Large intestine (tissue), 12 donors: ENCODE measurements at places on chromosomes 16 and 17. TPM values are rescaled to one million over a fixed set of nuclear protein-coding genes. Genes with fewer than 3 reads are reported as not detected.

- no peak overlapping the region for H3K4me3 ChIP-seq
- DNase-seq = peak; percentile 58
- peaks cover 14% of the 10 kb centered on the region for H3K36me3 ChIP-seq
- peak overlapping the region; percentile 72 for H3K27ac ChIP-seq
- no peaks in the 10 kb centered on the region for H3K27me3 ChIP-seq
- H3K4me1 ChIP-seq = peaks cover 25% of the 10 kb centered on the region
Observed at GRCh38 chr17:4130715-4131114, 12.1 kb downstream of the ZZEF1 start.

DNA sequence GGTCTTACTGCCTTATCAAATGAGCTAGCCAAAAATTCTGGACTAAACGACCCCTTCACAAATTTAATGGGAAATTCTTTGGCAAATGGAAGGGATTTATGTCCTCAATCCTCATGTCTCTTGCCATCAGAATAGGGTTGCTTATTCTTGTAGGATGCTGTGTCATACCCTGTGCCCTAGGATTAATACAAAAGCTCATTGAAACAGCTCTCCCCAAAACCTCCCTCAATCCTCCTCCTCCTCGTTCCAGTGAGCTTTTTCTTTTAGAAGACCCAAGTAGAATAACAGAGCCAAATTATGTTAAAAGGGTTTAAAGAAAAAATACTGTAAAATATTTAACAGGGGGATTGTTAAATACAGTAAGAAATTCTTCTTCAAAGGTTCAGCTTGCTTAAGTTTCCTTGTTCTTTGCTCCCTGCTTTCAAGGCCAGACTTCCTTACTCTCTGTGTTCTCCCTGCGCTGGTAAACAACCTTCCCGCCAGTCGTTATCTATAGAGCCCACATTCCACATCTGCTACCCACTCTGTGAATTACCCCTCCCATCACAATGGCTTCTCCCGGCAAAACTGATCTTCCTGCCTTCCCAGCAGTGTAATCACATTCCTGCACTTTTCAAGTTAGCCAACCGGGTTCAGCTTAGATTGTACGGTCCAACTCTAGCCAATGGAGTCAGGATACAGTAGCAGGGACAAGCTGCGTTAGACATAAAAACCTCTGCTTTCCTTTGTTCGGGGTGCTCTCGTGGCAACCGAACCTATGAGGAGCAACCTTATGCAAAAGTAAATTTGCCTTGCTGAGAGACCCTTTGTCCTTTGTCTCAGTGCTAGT lies 9.7 kb downstream of the HPR start:
- H3K27me3 ChIP-seq = no peaks in the 10 kb centered on the region
- H3K27ac ChIP-seq = peak overlapping the region; percentile 12
- H3K4me3 ChIP-seq = no peak overlapping the region

TEX14 gene
- polyA plus RNA-seq = 0.33 TPM

GRCh38 chr16:19871721-19872120 lies 12.9 kb downstream of the GPRC5B start:
- no peak for DNase-seq
- no peak overlapping the region for H3K27ac ChIP-seq
- no peaks in the 10 kb centered on the region for H3K4me1 ChIP-seq
- H3K27me3 ChIP-seq = no peaks in the 10 kb centered on the region
- no peak overlapping the region for H3K4me3 ChIP-seq
- H3K36me3 ChIP-seq = peaks cover 43% of the 10 kb centered on the region

PIMREG gene
- 9.7 TPM for polyA plus RNA-seq

- H3K36me3 ChIP-seq = no peaks in the 10 kb centered on the region
- peak; percentile 82 for DNase-seq
- peaks cover 5% of the 10 kb centered on the region for H3K4me1 ChIP-seq
- no peak overlapping the region for H3K4me3 ChIP-seq
- H3K27ac ChIP-seq = peak overlapping the region; percentile 59
Observed at GRCh38 chr17:9361188-9361955, 214.2 kb downstream of the STX8 start.

GNGT2 gene
- 4.2 TPM for polyA plus RNA-seq

DNA sequence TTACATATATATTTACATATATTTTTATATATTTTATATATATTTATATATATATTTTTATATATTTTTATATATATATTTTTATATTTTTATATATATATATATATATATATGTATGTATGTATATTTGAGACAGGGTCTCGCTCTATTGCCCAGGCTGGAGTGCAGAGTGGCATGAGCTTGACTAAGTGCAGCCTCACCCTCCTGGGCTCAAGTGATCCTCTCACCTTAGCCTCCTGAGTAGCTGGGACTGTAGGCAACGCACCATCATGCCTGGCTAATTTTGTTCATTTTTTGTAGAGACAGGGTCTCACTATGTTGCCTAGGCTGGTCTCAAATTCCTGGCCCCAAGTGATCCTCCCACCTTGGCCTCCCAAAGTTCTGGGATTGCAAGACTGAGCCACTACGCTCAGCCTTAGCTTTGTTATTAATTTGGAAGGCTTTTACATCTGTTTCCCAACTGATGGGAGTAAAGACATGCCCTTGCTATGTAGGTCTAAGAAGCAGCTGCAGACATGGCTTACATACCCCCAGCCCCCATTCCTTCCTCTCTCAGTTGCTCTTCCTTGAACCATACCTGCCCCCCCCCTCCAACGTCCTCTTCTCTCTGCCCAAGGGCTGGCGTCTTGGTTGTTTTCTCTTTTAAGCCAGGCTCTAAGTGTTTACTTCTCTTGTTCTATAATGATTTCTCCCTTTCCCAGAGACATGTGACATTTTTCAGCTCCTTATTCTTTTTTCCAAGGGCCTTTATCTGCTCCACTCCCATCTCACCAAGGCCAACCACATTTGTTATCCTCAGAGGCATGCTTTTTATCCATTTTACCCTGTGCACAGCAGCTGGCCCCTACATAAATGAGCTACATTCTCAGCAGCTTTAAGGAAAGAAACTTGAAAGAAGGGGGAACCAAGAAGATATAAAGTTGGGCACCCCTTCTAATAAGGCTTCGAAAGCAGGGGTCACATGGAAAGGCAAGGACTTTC lies 64.2 kb upstream of the ATF7IP2 start:
- no peak overlapping the region for H3K4me3 ChIP-seq
- no peak for DNase-seq
- no peaks in the 10 kb centered on the region for H3K4me1 ChIP-seq
- H3K27me3 ChIP-seq = no peaks in the 10 kb centered on the region
- H3K36me3 ChIP-seq = no peaks in the 10 kb centered on the region

TOX3 gene
- 10.9 TPM for polyA plus RNA-seq

DNA sequence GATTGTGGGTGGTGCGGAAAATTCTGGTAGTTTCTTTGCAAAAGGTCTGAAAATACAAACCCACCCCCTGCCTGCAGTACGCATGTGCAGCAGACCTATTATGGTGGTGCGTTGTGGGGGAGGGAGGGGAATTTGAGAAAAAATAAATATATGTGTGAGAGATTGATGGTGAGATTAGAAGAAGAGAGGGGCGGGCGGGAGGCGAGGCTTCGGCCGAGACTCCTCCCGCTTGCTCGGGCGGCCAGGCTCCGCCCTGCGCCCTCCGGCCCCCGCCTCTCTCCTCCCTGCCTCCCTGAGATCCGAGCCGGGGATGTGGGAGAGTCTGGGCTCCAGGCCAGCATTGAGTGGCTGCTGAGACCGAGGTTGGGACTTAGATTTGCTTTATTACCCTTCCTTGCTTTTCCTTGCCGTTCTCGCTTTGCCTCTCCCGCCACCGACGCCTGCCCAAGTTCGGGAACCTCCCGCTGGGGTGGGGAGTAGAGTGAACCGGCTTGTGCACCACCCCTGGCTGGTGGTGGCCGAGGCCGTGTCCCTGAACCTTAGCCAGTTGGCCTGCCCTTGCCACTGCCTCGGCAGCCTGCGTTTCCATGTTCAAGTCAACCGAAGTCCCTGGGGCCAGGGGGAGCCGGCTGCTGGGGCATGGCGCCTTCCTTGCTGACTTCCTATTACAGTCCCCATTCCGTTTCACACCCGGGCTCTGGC lies 956 bp upstream of the CHD3 start:
- peaks cover 20% of the 10 kb centered on the region for H3K36me3 ChIP-seq
- no peaks in the 10 kb centered on the region for H3K27me3 ChIP-seq
- peak; percentile 90 for DNase-seq
- H3K4me3 ChIP-seq = peak overlapping the region; percentile 79
- H3K4me1 ChIP-seq = peaks cover 48% of the 10 kb centered on the region

DNA sequence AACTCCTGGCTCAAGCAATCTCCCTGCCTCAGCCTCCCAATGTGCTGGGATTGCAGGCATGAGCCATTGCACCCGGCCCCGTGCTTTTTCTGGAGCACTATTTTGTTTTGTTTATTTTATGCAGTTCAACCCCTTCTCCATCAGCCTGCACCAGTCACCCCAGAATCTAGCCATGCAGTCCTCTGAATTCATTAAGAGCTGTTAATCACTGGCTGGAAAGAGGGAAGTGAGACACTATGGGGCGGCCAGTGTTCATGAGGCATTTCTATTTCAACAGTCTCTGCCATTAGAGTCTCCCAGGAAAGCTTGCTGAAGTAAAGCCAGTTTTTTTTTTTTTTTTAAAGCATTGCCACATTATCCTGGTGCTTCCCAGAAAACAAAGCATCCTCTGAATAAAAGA lies 1.7 kb downstream of the VWA3A start:
- DNase-seq = no peak
- no peaks in the 10 kb centered on the region for H3K36me3 ChIP-seq
- no peaks in the 10 kb centered on the region for H3K4me1 ChIP-seq
- no peak overlapping the region for H3K27ac ChIP-seq
- H3K4me3 ChIP-seq = no peak overlapping the region

NOTUM gene
- 4.1 TPM for polyA plus RNA-seq

CSH2 gene
- polyA plus RNA-seq = 0.06 TPM

NPIPA5 gene
- 19.6 TPM for polyA plus RNA-seq

GRCh38 chr17:58728798-58729197 lies 26.9 kb upstream of the PPM1E start:
- no peak for DNase-seq
- no peak overlapping the region for H3K27ac ChIP-seq
- no peaks in the 10 kb centered on the region for H3K36me3 ChIP-seq

- H3K36me3 ChIP-seq = peaks cover 97% of the 10 kb centered on the region
- H3K27ac ChIP-seq = no peak overlapping the region
- no peak overlapping the region for H3K4me3 ChIP-seq
- H3K4me1 ChIP-seq = no peaks in the 10 kb centered on the region
- H3K27me3 ChIP-seq = no peaks in the 10 kb centered on the region
Observed at GRCh38 chr17:21007646-21008045, 35.2 kb downstream of the USP22 start.

DNA sequence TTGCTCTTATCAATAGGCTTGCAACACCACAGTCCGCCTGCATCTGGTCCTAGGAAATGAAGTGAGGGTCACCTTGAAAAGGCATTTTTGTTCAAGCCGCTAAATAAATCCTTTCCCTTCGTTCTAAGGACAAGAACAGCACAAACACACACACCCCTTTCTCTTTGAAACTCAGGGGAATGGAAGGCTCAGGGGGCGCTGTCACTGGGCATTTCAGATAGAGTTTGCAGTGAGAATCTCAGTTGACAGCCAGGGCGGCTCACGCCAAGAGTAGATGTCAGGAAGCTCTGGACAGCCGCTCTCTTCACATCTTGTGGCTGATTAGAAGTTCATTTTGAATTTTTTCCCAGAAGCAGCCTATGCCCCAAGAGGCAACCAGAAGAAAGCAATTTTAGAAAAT lies 39.8 kb downstream of the ABAT start:
- no peak overlapping the region for H3K27ac ChIP-seq
- H3K27me3 ChIP-seq = no peaks in the 10 kb centered on the region
- peaks cover 7% of the 10 kb centered on the region for H3K4me1 ChIP-seq

LYRM1 gene
- polyA plus RNA-seq = 72.6 TPM

DNA sequence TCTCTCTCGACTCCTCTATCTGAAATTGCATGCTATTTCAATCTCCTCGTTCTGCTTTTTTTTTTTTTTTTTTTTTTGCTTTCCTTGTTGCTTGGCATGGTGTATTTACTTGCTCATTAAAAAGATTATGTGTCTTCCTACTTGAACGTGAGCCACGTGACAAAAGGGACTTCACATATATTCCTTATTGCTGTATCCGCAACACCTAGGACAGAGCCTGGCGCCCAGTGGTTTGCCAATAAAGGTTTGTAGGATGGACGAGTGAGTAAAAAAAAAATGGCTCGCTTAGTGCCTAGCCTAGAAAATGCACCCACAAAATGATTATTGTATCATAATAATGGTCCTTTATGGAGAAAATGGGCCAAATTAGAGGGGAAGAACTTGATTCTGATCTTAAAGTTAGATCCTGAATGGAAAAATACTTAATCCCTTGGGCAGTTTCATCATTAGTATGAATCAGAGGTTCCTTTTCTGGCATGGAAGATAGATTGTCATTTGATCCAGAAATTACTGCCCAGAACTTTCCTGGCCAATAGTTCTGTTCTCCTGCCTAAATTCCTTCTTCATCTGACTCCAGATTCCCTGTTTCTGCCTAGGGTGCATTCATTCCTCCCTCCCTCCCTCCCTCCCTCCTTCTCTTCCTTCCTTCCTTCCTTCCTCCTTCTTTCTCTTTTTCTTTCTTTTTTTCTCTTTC lies 13.6 kb upstream of the TMEM220 start:
- H3K4me1 ChIP-seq = peaks cover 37% of the 10 kb centered on the region
- no peak overlapping the region for H3K4me3 ChIP-seq
- H3K36me3 ChIP-seq = no peaks in the 10 kb centered on the region
- no peak overlapping the region for H3K27ac ChIP-seq
- H3K27me3 ChIP-seq = no peaks in the 10 kb centered on the region

SDR42E1 gene
- 18.6 TPM for polyA plus RNA-seq

BCL6B gene
- 7.2 TPM for polyA plus RNA-seq

DERL2 gene
- 65.4 TPM for polyA plus RNA-seq
